ENCODE measurements at places on chromosomes 6 and 20.
A peak's percentile ranks its signal among the peaks of the same experiment; 100 is the strongest.

DNA sequence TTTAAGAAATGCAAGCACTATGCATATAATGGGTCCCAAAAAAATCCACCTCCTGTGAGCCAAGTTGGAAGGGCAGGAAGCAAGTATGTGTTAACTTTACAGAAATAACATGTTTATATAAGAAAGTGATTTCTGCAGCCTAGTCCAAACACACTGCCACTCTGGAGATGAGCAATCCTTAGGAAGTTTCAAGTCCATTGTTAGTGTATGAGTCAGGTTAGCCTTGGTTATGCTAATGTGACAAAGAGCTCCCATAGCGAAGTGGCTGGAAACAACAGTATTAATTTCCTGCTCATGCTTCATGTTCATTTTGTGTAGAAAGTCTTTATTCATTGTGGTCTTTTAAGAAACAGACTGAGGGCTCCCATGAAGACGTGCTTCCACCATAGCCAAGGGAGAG lies 121.4 kb downstream of the TBXT start:
- no peaks in the 10 kb centered on the region for H3K27me3 ChIP-seq
- H3K4me3 ChIP-seq = no peak overlapping the region
- H3K27ac ChIP-seq = no peak overlapping the region
- H3K4me1 ChIP-seq = no peaks in the 10 kb centered on the region

DNA sequence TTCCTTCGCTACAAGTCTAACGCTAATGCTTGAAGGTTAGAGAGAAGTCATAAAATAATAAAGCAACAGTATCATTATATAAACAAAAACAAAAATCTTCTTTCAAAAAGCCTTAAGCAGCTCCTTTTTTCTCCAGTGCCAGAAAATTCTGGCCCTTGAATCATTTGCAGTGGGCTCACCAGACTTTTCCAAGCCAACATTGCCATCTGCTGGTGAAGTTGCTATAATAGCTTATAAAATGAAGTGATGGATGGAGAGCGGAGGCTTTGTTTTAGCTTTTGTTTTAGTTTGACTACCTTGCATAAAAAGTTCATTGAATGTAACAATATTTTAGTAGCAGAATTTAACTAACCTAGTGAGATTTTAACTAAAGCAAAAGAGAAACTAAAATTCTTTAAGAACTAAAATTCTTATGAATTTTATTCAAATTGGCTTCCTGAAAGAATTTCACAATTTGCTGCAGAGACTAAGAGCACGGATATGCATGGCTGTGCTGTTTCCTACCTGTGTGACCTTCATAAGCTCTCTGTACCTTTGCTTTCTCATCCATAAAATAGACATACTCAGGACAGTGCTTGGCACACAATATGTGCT lies 44.8 kb upstream of the SLC2A12 start:
- H3K27ac ChIP-seq = no peak overlapping the region
- no peaks in the 10 kb centered on the region for H3K27me3 ChIP-seq
- DNase-seq = peak; percentile 20
- no peaks in the 10 kb centered on the region for H3K4me1 ChIP-seq
- no peaks in the 10 kb centered on the region for H3K36me3 ChIP-seq

DNA sequence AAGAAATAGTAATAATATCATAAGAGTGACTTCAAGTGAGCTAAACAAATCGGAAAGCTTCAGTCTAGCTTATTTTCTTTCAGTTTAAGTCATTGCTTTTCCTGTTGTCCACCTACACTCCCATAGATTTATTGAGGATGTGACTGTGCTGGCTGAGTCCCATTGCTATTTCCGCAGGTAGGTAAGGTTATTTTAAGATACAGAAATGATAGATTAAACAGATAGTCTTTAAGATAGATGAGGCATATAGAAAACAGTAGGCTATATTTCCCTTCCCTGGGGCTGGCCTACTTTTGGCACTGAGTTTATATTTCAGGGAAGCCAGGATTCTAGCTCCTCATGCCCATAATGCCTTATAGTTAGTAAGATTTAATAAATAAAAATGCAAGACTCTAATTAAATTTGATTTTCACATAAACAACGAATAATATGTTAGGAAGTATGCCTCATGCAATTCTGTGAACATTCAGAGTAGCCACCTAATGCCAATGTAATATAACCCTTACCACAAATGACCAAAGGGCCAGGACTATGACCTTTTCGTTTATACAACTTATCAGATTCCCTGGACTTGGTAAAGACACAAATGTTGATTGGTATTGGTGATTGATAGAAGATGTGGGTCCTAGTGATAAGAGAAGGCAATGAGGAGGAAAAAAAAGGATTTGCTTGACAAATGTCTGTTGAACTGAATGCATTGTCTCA lies 1079.3 kb downstream of the EPHA7 start:
- DNase-seq = no peak
- H3K27ac ChIP-seq = no peak overlapping the region
- no peak overlapping the region for H3K4me3 ChIP-seq
- H3K27me3 ChIP-seq = no peaks in the 10 kb centered on the region

DNA sequence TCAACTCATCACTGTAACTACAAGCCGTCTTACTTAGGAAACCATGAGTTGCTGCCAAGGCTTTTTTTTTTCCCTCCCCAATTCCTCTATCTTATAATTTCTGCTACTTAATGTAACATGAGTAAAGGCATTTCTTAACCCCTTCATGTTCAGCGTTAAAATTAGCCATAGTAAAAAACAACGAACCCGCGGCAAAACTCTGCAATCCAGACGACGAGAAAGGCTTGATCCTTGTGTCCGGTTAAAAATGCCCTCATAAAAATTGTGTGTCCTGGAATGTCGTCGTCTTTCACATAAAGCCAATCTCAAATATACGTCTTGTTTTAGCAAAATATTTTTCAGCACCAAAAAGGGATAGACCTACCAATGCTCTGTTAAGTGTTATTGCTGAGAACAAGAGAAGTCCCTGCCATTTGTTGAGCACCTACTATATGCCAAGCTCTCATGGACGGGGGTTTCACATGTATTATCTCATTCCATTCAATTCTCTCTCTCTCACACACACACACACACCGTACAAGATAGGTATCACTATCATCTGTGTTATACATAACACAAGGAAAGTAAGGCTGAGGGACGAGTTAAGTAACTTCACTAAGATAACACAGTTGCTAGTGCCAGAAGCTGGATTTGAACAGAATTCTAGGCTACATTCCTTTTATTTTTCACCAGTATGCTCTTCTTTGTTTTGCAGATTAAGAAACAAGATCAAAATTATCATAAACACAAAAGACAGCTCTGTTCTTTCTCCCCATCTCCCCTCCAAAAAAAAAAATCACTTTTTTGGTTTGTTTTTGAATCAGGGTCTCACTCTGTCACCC lies 683 bp upstream of the ARHGAP18 start:
- peak overlapping the region; percentile 85 for H3K27ac ChIP-seq
- peak overlapping the region; percentile 73 for H3K4me3 ChIP-seq
- H3K27me3 ChIP-seq = no peaks in the 10 kb centered on the region

DNA sequence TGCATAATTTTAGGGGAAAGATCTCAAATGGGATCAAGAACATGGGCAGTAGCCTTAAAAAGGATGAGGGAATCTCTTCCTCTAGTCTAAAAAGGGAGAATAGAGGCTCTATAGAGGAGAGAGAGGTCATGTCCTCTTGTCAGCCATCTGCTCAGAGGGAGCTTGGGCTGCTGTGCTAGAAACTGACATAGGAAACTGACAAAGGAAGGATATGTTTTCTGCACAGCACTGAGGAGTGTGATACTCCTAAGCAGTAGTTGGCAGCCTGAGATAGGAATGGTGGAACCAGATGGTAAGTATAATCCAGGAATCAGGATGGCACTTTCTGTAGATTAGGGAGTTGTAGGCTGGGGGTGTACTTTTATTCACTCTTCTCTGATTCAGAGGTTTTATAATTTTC lies 59.2 kb downstream of the PTPRA start:
- H3K4me3 ChIP-seq = no peak overlapping the region
- H3K36me3 ChIP-seq = peaks cover 7% of the 10 kb centered on the region
- H3K4me1 ChIP-seq = no peaks in the 10 kb centered on the region
- no peak overlapping the region for H3K27ac ChIP-seq
- DNase-seq = no peak

DNA sequence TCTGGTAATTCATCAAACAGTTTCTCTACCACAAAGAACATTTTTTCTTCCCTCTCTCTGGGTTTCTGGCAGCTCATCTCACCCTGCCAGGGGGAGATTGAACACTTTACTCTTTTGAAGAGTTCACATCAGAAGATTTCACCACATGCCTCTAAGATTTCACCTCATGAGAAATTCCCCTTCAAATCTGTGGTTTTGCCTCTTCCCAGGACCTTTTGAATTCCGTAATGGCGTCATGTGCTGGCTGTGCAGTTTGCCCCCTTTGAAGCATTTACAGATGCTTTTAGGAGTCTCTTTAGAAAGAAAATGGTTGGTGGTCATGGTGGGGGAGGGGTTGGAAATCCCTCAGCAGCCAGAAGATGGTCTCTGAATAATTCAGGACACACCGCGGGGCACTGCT lies 486.1 kb downstream of the QKI start:
- H3K27ac ChIP-seq = no peak overlapping the region
- H3K27me3 ChIP-seq = no peaks in the 10 kb centered on the region
